ENCODE measurements at places on chromosomes 11 and 22.

GRCh38 chr11:8033305-8034105, 46.4 kb downstream of the EIF3F start:
- peak; percentile 56 for DNase-seq

- DNase-seq, result peak; percentile 84
These were observed 14.8 kb downstream of the PLAAT3 start for GRCh38 chr11:63599211-63600122.

GRCh38 chr11:65329478-65329877, 4.2 kb upstream of the DPF2 start:
- no peak for DNase-seq

- no peak for DNase-seq
These were observed 35.6 kb upstream of the TP53I11 start for GRCh38 chr11:44986315-44986714.

- DNase-seq, result peak; percentile 74
These were observed 333.4 kb upstream of the MPPED2 start for GRCh38 chr11:30919389-30920152.

GRCh38 chr11:57071829-57072228, 83.1 kb downstream of the OR5AK2 start:
- DNase-seq, result no peak

GRCh38 chr11:67013511-67014045, 9.4 kb upstream of the SYT12 start:
- DNase-seq, result no peak

DNA sequence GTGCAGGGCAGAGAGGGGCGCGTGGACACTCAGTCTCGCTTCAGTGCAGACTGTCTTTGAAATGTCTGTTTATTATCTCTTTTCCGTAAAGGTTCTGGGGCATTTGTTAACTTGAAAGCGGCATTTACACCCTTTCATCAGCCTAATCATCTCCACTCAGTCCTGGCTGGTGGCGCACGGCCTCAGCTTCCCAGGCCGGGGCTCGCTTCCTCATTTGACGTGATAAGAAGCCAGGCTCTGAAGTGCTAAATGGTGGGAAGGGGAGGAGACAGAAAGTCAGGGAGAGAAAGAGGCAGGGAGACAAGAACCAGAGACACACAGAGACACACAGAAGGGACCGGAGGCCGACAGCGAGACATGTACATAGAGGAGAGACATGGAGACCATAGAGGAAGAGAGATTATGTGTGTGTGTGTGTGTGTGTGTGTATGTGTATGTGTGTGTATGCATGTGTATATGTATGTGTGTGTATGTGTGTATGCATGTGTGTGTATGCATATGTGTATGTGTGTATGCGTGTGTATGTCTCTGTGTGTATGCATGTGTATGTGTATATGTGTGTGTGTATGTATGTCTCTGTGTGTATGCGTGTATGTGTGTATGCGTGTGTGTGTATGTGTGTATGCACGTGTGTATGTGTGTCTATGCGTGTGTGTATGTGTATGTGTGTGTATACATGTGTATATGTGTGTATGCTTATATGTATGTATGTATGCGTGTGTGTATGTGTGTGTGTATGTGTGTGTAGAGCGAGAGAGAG, 101.5 kb downstream of the ST3GAL4 start:
- no peak for DNase-seq

- DNase-seq, result no peak
These were observed 49.5 kb downstream of the OR2AT4 start for GRCh38 chr11:75047191-75047590.

DNA sequence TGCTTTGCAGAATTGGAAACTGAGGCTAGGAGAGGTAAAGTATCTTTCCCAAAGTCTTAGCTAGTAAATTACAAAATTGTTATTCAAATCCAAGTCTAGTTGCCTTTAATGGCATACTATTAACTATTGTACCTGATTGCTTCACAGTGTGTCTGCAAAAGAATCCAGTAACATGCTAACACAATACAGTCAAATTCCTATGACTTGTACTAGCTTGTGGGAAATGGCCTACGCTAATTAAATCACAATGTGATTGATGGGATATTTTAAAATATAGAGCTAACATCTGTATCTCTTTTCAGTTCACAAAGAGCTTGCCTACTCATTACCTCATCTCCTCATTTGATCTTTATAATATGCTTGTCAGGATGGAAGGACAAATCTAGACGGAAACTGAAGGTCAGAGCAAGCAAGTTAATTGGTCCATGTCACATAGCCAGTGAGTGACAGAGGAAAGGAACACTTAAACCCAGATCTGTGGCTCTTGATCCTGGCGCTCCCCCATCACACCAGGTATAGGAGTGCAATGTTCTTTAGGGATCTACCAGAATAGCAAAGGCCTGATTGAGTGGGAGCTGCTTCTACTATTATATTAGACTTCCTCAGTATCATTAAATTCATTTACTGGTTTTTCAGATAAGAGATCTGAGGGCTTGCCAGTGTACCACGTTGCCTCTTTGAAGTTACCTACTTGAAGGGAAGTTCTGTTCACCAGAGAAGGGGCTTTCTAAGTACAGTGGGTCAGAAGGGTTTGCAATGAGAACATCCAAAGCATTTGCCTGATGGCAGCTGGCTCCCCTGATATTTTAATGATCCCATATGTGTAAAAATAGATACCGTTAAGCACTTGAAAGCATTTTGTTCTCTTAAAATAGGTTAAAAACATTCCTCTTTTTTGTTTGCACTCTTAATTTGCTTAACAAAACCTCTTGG, 213.6 kb upstream of the SESN3 start:
- no peak for DNase-seq

GRCh38 chr11:64762277-64762673, 2.5 kb upstream of the PYGM start:
- DNase-seq, result peak; percentile 36

DNA sequence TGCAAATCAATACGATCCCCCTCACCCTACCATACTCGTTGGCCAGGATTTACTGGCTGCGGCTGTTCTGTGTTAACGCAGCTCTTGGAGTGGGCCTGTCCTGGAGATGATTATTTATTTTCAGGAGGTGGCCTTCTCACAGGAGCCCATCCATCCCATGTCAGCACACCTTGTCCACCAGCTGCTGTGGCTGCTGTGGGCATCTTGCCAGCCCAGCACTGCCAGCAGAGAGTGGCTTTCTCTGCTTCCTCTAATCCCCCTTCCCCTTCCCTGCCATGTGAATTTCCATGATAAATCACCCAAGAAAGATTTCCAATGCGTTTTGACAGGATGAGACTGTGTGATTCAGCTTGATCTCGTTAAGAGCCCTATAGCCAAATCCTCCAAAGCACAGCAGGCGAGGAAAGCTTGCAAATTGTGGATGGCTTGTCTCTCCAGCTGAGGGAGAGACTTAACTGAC, 309.1 kb upstream of the C11orf87 start:
- DNase-seq, result peak; percentile 40

- DNase-seq, result no peak
These were observed 223.4 kb upstream of the PITPNB start for GRCh38 chr22:28142361-28142961.

DNA sequence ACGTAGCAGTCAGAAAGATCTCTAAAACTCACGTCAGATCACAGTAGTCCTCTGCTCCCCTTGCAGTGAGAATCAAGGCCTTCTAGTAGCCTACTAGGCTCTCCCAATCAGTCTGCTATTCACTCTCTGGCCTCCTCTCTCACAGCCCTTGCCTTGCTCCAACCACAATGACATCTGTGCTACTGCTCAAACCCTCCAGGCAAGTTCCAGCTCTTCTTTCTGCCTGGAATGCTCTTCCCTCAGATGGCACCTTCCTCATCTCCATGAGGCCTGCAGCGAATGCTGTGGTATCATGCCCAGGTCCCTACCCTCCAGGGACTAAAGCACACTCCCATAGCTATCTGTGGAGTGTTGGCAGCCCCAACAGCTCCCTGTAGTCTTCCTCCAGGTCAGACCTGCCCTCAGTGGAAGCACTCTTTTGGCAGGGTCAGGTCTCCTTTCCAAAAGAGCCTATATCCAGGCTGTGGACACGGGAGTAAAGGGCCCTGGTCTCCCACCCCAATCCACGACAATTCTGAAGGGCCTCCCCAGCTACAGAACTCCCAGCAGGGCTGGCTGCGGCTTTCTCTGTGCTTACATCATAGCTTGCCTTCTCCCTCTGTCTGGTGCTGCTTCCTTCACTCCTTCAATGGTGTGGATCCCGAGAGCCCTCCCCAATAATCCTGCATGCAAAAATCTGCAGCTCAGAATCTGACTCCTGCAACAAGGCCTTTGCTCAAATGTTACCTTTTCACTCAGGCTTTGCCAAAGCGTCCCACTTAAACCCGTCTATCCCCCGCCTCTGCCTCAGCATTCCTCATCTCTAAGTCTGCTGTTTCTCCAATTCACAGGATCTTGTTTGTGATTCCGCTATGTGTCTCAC, 8.9 kb downstream of the HIRA start:
- no peak for DNase-seq

DNA sequence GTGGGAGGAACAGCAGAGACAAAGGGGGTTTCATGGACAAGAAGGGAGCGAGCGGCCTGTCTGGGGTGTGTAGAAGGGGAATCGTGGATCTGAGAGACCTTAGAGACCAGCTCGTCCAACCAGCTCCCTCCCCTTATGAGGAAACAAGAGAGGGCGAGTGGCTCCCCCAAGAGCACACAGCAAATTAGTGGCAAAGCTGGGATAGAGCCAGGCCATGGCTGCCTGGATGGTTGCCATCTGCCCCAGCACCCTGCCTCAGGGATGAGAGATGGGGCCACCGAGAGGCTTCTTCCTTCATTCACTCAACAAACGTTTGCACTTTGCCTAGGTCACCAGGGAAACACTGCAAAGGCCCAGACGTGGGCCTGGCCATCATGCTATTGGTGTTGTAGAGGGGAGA, 4.1 kb downstream of the MAPK8IP1 start:
- no peak for DNase-seq

DNA sequence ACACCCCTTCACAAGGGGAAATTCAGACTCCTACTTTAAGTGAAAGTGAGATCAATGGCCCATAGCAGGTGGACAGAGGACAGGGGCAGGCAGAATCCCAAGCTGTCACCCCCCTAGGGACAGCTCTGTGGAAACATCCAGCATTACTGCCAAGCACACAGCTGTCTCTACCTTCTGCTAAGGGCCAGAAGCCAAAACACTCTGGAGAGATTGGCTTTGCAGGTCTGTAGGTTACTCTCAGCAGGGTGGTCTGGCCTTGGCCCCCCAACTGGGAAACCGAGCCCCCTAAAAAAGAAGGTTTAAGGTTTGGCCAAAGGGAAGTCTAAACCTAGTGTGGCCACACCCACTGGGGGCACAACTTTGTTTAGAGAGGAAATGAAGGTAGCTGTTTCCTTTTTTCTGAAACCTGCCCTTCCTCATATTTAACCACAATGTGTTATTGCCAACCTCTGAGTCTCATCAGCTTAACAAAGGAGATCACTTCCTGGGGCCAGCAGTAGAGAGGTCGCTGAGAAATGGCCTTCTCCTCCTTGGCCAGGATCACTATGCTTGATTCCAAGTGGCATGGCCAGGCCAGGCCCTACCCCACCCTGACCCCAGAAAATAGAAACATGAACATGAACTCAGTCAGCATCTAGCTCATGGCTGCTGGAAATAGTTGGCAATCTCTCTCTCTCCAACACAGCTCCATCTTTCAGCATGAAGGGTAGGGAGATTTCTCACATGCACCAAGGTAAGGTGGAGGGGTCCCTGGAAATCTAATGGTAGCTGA, 25.9 kb upstream of the SCARF2 start:
- no peak for DNase-seq

GRCh38 chr11:9639985-9640384, 23.9 kb upstream of the SWAP70 start:
- peak; percentile 68 for DNase-seq

DNA sequence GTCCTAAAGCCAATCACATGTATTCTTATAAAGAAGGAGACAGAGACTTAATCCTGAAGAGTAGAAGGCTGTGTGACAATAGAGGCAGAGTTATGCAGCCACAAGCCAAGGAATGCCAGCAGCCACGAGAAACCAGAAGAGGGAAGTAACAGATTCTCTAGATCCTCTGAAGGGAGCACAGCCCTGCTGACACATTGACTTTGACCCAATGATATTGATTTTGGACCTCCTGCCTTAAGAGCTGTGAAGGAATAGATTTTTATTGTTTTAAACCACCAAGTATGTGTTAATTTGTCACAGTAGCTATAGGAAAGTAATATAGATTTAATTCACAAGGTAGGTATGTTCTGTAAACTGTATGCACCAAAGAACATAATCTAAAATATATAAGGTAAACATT, 103.6 kb downstream of the TTC17 start:
- DNase-seq, result no peak

DNA sequence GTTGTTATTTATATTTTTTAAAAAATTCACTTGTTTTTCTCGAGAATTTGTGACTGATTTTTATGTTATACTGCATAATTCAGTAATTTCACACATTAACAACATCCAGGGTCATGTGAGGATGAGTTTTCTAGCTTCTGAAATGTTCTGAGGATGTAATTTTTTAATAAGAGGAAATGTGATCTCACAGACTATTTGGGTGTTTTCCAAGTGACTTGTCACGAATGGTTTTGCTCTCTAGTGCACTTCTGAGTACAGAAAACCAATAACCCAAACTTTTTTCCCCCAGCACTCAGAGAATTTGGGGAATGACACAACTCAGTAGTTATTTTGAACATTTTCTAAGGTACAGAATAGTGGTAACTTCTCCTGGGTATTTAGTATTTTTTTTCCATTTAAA, 821.1 kb upstream of the ARHGAP42 start:
- no peak for DNase-seq

DNA sequence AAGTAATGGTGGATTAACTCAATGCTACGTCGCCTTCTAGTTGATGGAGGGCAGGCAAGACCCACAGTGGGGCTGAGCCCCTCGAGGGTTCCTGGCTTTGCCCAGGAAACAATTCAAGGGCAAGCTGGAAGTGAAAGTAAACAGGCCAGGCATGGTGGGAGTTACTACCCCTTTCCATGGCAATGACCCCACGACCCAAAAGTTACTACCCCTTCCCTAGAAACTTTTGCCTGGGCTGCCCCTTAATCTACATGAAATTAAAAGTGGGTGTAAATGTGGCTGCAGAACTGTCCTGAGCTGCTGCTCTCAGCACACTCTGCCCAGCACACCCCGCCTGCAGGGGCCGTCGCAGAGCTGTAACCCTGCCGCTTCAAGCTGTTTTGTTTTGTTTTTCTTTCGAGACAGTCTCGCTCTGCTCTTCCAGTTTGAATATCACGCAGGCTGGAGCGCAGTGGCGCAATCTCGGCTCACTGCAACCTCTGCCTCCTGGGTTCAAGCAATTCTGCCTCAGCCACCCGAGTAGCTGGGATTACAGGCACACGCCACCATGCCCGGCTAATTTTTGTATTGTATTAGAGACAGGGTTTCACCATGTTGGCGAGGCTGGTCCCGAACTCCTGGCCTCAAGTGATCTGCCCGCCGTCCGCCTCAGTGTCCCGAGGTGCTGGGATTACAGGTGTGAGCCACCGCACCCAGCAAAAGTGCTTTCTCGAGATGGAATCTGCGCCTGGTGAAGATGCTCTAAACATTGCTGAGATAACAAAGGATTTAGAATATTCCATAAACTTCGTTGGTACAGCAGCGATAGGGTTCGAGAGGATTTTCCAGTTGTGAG, 5.9 kb upstream of the RNH1 start:
- DNase-seq, result no peak

Measured in pons (tissue), 1 donor.